ENCODE measurements at places on chromosomes 7 and 10.

- DNase-seq, result no peak
Observed at GRCh38 chr10:89369156-89370105, 8.4 kb upstream of the IFIT1B start.

- peak; percentile 73 for DNase-seq
Observed at GRCh38 chr10:110447886-110448285, 49.8 kb upstream of the DUSP5 start.

GRCh38 chr7:8205031-8205387 is 57.0 kb downstream of the ICA1 start:
- no peak for DNase-seq

- DNase-seq, result no peak
Observed at GRCh38 chr10:13535346-13535745, 6.5 kb upstream of the BEND7 start.

GRCh38 chr7:108239501-108240225 is 109.5 kb upstream of the LAMB4 start:
- DNase-seq, result no peak

GRCh38 chr10:15735763-15736162 is 16.0 kb upstream of the ITGA8 start:
- no peak for DNase-seq

- no peak for DNase-seq
Observed at GRCh38 chr7:157056246-157056645, 45.8 kb upstream of the MNX1 start.
